Myometrial cell (primary cell): ENCODE measurements at places on chromosomes 1 and 21. TPM values are rescaled to one million over a fixed set of nuclear protein-coding genes. Genes with fewer than 3 reads are reported as not detected.

The NBPF26 gene
- 7.6 and 10.4 TPM in 2 replicates for total RNA-seq

The KIAA0319L gene
- total RNA-seq: 57.1 and 63.3 TPM in 2 replicates

The DENND2C gene
- total RNA-seq: 0.58 and 0.89 TPM in 2 replicates

The C1orf122 gene
- total RNA-seq: 61.5 and 91.7 TPM in 2 replicates

The TATDN3 gene
- 9.2 and 17.4 TPM in 2 replicates for total RNA-seq

The HCN3 gene
- under 0.01 and 1.2 TPM in 2 replicates for total RNA-seq

The RNU1-3 gene
- not detected in 2 replicates for total RNA-seq

The TRIM67 gene
- not detected in 2 replicates for total RNA-seq

The OSCP1 gene
- 6.7 and 19.6 TPM in 2 replicates for total RNA-seq

The IFI16 gene
- 86.2 and 93.9 TPM in 2 replicates for total RNA-seq

The PLA2G2D gene
- not detected in 2 replicates for total RNA-seq

The GPR161 gene
- 4.9 and 9.2 TPM in 2 replicates for total RNA-seq
